NCI-H2081 (cell line): ENCODE measurements at places on chromosomes 12 and 14.
A peak's percentile ranks its signal among the peaks of the same experiment; 100 is the strongest.

DNA sequence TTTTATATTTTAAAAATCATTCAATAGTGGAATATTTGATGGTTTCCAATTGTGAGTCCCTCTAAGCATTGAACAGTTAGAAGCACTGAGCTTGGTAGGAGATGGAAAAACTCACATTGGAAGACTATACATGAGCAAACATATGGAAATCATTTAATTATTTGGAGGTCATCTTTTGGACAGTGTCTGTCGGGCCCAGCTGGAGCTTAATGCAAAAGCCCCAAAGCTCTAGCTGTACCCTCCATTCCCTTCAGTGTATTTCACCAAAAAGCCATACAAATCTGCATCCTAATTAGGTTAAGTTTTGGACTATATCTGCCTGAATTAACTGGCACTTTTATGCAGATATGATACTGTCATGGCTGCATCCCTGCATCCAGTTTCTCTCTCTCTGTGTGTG, 365.7 kb downstream of the FLRT2 start:
- no peak for DNase-seq

GRCh38 chr12:115419145-115419646, 735.2 kb upstream of the TBX3 start:
- no peak for DNase-seq

GRCh38 chr12:68630050-68630449, 19.4 kb downstream of the RAP1B start:
- DNase-seq, result no peak

- DNase-seq, result peak; percentile 25
Measured at GRCh38 chr12:49227713-49228112, 37.2 kb upstream of the TUBA1C start.

DNA sequence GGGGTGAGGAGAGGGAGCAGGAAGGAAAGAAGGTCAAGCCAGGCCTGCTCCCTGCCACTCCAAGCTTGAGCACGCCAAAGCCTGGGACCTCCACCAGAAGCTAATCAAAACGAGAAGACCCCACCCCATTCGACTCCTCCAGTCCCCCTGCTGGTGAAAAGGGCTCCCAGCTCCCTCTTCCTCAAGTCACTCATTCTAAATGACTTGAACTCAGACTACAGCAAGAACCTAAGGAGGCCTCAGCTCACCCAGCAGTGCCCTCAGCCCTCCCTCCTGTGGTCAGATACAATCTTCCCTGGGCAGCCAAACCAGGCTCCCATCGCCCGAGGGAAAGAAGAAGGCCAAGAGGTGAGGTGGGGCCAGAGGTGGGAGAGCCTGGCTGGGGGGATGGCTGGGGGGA, 17.4 kb downstream of the HDAC7 start:
- DNase-seq, result no peak

GRCh38 chr14:57136669-57137328, 131.9 kb downstream of the EXOC5 start:
- DNase-seq, result peak; percentile 83

DNA sequence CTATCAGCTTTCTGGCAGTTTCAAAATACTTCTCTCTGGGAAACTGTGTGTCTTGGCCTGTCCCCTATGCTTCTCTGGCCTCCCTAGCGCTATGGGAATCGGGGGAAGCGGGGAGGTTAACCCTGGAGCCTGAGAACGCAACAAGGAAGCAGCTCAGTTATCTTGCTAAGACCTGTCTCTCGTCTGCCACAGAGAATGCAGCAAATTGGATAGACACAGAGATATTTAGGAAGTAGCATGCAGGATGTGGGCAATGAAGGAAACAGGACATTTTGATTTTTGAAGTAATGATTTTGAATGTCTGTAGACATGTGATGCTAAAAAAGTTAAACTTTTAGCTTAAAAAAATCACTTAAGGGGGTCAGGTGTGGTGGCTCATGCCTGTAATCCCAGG, 6.6 kb upstream of the CALCOCO1 start:
- no peak for DNase-seq

- no peak for DNase-seq
Measured at GRCh38 chr12:1994429-1995143, 9.7 kb downstream of the DCP1B start.

DNA sequence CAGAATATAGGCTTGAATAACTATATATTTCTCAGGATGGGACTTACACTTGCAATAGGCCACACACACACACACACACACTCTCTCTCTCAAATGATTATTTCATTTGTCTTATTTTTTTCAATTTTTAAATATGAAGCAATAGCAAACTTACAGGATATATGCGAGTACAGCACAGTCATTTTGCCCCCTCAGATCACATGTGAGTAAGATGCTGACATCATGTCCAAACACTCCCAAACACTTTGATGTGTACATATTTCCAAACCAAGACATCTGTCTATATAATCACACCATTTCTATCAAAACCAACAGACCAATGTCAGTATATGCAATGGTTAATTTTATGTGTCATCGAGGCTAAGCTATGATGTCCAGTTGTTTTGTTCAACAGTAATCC, 1535.9 kb upstream of the FLRT2 start:
- no peak for DNase-seq

DNA sequence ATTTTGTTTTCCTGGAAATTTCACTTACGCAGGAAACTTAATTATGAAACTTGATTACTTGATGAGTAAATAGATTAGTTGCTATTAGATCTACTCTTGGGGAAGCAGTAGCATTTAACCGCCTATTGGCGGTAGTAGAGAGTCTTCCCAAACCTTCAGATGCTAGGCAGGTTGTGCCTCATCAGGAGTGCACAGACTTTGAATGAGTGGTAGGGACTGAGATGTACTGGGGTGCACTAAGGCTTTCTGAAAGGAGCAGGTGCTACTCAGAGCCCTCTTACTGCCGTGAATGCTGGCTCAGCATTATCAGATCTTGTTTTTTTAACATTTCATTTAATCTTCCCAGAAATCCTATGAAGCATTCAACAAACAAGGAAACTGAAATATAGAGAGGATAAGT, 7.7 kb downstream of the GATC start:
- peak; percentile 18 for DNase-seq

DNA sequence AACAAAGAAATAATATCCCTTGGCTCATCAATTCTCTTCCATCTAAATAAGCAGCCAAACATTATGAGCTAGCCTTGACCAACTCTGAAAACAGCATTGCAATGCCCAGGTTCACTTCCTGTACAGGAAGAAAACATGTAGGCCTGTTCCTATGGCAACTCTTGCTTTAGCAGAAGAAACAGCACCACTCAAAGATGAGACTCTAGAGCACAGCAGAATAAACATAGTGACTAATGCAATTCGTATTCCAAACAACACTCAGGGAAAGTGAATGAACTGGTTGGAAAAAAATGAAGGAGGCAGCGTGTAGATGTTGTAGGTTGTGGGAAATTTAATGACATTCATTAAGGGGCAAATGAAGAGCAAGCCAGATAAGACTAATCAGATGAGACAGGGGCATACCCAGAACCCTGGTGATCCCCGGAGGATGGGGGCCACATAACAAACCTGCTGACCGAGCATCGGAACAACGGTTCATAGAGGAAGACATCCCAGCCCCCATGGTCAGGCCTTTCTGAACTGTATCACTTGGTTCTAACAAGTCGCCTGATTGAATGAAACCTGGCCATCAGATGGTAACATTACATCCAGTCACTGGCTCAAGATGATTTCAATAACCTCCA, 9.0 kb downstream of the ARHGDIB start:
- DNase-seq, result peak; percentile 13

GRCh38 chr12:126107659-126108058, 1042.4 kb downstream of the AACS start:
- no peak for DNase-seq

DNA sequence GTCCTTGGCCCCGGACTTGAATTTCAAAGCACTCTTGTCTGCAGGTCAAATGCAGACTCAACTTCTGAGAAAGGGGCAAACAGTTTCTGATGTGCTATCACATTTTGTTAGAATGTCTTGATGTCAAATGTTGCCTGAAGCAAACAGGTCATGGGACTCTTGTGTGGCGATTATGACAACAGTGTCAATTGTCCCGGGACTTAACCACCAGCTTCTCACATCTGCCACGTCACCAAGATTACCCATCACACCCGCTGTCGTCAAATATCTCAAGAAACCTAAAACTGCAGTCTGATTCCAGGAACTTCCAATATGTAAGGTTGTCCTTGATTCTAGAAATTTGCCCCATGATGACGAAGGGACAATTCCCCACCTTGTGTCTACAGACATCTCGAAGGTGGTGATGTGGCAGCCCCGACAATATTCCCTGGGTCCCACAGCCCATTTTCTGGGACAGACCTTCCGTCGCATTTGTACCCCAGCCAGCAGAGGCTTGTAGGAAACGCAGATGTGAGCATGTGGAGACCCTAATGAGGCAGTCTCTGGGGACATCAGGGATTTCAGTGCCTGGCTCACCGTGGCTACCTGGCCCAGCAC, 21.3 kb downstream of the LRTM2 start:
- no peak for DNase-seq

DNA sequence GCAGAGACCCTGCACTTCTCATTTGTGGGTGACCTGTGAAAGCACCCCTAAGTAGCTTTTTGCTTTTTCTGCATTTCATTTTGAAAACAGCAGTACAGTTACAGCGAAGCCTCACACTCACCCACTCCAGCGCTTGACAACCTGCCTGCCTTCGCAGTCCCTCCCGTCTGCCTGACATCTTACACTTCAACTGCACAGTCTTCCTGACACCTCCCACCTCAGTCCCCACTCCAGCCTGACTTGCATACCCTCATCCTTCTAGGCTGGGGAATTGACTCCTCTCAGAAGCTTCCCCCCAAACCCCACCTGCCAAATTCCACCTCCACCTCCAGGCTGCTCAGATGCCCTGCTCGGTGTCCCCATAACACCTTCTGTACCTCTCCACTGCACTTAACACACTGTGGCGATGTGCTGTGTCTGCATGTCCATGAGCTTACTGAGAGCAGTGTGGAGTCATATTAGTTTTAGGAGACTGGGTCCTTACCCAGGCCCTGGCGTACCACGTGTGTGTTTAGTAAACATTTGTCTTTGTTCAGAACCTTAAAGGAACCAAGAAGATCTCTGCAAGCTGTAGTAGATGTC, 159.4 kb downstream of the PRKCH start:
- DNase-seq, result no peak

DNA sequence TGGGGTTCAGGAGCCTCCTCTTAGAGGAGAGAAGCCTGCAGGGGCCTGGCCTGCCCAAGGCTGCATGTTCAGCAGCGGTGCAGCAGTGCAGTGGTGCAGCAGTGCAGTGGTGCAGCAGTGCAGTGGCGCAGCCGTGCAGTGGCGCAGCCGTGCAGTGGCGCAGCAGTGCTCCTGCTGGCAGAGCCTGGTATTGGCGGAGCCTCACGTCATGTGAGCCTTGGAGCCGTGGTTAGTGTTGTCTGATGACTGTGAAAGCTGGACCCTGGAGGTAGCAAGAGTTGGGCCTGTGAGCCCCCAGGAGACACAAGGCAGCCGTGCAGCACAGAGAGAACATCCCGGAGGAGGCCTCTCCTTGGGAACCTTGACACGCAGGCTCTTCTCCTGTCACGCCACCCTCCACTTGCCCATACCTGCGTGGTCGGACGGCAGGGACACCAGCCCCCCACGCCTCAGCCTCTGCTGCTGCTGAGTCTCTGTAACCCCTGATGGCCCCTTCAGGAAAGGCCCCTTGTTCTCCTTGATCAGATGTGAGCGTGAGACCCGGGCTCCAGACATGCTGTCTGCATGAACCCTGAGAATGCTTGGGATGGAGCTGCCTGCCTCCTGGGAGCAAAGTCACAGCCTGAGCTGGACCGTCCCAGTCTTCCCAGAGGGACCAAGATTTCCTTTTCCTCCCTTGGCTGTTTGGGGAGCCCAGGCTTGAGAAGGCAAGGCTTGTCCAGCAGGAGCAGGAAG, 193.7 kb downstream of the KIF26A start:
- no peak for DNase-seq

GRCh38 chr12:122871851-122872780, 23.8 kb downstream of the VPS37B start:
- peak; percentile 91 for DNase-seq

GRCh38 chr12:2609020-2609419, 185.8 kb upstream of the FKBP4 start:
- no peak for DNase-seq

DNA sequence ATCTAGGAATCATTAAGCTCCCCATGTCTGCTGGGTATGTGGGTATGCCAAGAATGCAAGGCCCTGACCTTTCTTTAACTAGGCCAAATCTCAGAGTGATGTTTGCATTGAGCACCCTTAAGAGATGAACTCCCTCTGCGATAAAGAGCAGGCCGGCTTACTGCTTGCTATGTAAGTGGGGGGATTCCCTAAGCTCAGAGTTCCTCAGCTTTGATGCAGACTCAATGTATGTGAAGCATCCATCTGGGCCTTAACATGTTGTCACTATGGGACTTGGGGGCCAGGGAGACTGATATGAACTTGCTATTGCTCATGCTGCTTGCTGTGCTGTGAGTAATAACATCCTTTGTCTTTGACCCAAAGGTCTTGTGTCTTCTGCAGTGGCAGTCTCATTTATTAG, 149.7 kb downstream of the C12orf75 start:
- no peak for DNase-seq

DNA sequence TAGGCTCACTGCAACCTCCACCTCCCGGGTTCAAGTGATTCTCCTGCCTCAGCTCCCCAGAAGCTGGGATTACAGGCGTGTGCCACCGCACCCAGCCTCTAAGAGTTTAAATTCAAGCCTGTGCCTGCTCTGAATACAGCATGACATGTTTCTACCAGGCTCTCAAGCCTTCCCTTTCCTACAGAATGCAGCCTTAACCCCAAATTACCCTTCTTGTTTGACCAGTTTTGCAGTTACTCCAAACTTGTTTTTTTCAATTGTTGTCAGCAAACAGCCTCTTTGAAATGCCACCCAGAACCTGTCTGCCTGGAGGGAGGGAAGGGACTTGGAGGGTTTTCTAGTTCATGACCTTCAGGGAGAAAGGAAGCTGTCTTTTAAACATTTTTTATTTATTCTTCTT, 15.4 kb downstream of the GLTP start:
- no peak for DNase-seq

DNA sequence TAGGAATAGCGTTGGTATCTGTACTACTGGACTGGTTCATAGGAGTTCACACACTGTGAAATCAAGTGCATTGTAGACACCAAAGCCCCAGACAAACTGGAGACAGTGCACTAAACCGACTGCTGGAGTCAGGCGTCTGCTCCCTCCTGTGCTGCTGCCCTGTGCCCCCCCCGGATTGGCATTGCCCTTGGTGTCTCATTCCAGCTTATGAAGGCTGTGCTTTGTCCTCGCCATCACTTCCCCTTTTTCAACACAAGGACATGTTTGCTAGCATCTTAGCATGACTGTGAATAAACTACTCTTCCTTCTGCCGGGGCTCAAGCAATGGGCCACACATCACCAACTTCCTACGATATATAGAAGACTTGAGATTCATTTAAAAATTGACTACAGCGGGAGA, 84.0 kb downstream of the TMCC3 start:
- DNase-seq, result no peak

DNA sequence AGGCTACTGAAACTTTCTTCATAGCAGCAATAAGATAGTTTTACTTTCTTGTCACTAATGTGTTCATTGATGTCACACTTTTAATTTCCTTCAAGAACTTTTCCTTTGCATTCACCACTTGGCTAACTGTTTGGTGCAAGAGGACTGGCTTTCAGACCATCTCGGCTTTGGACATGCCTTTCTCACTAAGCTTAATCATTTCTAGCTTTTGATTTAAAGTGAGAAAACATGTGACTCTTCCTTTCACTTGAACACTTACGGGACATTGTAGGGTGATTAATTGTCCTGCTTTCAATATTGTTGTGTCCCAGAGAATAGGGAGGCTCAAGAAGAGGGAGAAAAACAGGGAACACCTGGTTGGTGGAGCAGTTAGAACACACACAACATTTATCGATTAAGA, 41.9 kb downstream of the IFNG start:
- DNase-seq, result no peak
